AG09309 (cell line): ENCODE measurements at places on chromosomes 11 and 22.

- no peak for DNase-seq
Measured at GRCh38 chr11:5384335-5384734, 723 bp downstream of the OR51M1 start.

DNA sequence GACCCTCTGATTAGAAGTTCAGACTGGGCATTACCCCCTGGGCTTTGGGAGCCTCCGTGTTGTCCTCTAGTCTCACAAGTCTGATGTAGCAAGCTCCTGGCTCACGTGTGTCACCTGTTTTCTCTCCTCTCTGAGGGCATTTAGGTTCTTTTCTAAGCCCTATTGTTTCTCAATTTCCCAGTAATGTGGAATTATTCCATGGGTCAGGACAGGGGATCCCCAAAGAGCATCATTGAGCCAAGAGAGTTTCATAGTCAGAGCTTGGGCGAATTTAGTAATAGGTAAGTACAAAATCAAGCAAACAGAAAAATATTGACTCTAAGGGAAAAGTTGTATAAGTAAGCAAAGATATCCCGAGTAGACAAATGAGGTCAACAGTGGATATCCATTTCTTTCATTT, 57.3 kb downstream of the PPP6R2 start:
- DNase-seq, result no peak

DNA sequence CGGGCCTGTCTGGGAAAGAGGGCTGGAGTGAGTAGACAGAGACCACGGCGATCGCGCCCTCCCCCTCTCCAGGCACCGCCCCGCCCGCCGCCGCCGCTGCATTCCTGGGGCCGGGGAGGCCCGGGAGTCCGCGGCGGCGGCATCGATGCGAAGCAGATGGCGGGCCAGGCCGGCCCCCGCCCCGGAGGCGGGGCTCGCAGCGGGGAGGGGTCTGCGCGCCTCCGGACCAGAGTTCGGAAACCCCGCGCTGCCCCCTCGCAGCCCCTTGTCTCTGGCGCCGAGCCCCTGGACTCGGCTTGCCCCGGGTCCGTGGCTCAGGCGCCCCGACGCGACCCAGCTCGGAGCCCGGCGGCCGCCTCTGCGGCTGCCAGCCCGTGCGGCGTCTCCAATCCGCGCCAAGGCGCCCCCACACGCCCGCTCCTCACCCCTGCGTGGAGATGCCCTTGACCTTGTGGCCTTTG, 1.3 kb downstream of the SCARF2 start:
- DNase-seq, result no peak

- no peak for DNase-seq
Measured at GRCh38 chr11:70780246-70780535, 381.9 kb downstream of the CTTN start.

DNA sequence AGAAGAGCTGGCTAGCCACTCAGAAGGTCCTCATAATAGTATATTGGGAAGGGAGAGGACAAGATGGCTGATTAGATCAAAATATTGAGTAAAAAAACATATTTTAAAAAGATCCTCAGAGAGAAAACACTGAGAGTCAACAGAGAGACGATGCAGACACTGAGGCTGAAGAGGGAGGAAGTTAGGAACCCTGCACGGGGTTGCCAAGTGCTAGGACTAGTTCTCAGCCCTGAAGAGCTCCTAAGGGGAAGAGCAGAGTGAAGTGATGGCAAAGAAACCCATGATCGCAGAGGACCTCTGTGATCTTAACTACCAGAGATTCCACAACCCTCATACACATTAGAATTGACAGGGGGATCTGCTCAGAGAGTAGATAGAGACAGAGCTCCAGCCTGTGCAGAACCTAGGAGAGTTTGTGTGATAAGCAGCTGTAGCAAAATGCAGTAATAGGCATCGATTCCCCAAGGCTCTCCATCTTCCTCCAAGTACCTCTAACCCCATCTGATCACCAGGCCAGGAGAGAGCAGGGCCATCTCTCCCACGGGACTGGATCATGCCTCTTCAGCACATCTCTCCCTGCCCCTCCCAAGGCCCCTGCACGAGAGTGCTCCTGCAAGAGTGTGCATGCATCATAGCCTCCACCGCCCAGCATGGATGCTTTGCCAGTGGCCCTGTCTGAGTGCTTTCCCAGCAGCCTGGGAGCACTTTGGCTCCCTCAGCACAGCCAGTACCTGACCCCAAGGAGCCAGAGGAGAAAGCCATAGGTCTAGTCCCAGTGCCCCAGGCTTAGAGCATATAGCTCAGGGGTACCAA, 41.2 kb upstream of the ARL14EP start:
- DNase-seq, result no peak

GRCh38 chr11:8230178-8230859, 33.4 kb downstream of the LMO1 start:
- DNase-seq, result no peak
